HT1080 (cell line): ENCODE measurements at places on chromosomes 1 and 21. TPM values are rescaled to one million over a fixed set of nuclear protein-coding genes. Genes with fewer than 3 reads are reported as not detected.

DNA sequence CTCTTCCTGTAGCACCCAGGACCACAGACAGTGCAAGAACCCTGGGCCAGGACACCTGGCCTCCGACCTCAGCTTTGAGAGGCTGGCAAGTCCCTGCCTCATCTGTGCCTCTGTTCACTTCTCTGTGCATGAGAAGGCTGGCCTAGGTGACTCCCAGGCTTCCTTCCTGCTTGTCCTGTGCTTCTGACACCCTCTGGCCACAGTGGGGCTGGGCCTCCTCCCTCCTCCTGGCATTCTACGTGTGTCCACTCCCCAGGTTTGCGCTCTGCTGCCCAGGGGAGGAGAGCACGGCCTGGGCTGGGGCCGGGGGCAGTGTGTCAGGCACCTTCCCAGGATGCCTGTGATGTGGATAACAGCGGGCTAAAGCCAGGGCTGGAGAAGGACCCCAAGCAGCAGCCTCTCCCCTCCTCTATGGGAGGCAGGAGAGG, 30.3 kb upstream of the PKP1 start:
- DNase-seq, result no peak

GRCh38 chr21:38350684-38351083, 93.9 kb downstream of the KCNJ15 start:
- no peak for DNase-seq

DNA sequence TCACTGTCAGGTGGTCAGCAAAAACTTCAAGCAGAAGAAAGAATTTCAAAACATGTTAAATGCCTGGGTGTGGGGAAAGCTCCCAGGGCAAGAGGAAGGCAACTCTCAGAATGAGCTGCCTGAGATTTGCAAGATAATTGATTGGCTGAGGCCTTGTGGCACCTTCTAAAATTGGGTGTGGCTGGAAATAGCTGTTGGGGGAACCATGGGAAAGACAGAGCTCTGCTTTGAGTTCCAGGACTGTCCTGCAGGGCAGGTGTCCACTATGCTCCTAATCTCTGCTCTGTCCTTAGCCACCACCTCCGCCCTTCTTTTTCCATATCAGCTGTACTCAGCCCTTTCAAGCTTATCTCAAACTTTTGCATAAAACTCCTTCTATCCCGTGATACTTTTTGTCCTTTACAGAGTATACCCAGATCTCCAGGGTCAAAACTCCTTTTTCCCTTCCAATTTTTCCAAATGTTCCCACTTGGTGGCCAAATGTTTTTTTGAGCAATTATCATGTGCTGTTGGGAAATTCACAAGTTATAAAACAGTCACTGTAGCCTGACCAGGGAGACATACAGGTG, 23.8 kb upstream of the PPP2R5A start:
- DNase-seq, result no peak

DNA sequence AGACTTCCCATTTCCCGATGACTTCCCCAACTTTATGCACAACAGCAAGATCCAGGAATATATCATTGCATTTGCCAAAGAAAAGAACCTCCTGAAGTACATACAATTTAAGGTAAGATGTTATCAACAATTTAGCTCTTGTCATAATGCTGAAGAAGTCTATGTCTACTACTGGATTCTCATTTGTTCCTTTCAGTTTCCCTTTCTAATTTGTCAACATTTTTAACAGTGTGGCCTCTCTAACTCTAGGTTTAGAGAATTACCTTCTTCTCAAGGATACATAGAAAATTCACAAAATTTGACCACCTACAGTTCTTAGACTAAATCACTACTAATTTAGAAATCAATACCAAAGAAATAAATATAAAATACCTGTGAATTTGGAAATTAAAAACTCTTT, 13.2 kb downstream of the FMO3 start:
- no peak for DNase-seq

DNA sequence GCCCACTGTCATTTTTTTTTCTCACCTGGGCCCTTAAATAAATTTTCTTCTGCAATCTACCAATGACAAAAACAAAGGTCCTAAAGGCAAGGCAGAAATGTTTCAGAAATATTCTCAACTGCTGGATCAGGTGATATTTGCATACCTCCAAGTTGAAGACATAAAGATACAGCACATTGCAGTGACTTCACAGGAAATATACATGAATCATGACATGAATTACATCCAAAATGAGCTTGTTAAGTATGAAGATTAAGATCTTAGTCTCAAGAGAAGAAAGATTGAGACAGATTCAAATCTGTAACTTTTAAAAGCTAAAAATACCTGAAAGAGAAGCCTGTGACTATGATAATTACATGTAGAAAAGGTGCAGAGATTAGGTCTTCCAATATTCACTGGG, 207.8 kb downstream of the SIPA1L2 start:
- peak; percentile 39 for DNase-seq

GRCh38 chr21:17461014-17461413, 51.8 kb upstream of the CXADR start:
- DNase-seq, result peak; percentile 79

DNA sequence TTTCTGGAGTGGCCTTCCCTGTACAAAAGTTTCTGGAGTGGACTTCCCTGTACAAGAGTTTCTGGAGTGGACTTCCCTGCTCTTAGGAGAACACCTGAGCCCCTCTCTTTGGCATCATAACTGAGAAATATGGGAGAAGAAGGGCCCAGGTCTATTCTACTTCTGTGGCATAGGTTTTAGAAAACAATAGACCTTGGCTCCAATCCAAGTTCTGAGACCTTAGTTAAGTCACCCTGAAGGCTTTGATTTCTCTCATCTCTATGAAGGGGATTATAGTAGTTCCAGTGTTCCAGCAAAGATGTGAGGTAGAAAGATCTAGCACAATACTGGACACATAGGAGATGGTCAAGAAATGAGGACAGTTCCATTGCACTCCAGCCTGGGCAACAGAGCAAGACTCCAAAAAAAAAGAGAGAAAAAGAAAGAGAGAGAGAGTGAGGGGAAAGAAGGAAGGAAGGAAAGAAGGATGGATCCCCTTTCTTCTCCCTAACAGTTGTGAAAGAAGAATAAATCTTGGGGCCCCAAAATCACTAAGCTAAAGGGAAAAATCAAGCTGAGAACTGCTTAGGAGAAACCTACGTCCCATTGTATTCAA, 13.3 kb upstream of the EIF4G3 start:
- DNase-seq, result no peak

DNA sequence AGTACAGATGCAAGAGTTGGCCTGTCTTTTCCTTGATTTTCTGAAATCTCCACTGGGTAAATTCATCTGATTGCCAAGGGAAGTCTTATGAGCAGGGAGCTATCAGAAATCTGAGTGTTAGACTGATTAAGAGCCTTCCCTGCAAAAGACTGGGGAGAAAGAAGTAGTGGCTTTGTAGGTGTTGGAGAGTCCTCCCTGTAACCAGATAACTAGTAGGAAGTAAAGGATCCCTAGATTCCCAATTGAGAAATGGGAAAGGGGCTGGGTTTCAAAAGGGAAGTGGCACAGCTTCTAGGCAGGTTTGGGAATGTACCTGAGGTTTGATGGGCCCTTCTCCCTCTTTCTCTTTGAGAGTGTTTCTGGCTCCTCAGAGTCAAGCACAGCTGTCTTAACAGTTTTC, 2.1 kb downstream of the TLCD4 start:
- no peak for DNase-seq

DNA sequence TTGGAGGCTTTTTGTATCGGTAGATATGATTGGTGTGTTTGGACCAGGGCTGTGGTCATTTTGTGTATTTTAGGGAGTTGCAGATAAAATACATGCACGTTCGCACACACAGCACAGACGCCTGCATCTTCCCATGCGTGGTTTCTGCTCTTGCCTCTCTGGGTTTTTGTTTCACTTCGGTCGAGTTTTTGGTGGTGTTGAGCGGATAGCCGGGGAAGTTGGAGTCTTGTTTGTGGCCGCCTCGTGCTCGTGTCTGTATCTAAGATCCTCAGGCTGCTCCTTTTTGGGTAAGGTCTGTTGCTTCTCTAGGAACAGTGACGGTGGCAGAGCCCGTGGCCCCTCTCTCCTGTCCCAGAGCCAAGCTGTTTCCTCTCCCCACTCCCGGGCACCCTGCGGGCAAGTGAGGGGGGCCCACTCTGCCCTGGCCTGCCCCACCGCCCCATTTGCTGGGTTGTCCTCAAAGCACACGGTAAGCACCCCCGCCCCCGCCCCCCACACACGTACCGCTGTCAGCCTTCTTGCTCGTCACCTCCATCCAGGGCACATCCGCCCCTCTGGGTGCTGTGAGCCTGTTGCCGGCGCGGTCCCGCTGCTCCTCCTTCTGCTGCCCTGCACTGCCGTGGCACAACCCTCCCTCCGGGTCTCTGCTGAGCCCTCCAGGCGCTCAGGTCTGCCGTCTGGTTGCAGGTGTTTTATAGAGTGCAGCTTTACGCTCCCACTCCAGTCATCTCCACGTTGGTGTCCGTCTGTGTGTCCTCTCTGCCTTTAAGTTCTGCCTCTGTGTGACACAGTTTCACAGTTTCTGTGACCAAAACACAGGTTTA, 51.9 kb downstream of the AGPAT3 start:
- no peak for DNase-seq

DNA sequence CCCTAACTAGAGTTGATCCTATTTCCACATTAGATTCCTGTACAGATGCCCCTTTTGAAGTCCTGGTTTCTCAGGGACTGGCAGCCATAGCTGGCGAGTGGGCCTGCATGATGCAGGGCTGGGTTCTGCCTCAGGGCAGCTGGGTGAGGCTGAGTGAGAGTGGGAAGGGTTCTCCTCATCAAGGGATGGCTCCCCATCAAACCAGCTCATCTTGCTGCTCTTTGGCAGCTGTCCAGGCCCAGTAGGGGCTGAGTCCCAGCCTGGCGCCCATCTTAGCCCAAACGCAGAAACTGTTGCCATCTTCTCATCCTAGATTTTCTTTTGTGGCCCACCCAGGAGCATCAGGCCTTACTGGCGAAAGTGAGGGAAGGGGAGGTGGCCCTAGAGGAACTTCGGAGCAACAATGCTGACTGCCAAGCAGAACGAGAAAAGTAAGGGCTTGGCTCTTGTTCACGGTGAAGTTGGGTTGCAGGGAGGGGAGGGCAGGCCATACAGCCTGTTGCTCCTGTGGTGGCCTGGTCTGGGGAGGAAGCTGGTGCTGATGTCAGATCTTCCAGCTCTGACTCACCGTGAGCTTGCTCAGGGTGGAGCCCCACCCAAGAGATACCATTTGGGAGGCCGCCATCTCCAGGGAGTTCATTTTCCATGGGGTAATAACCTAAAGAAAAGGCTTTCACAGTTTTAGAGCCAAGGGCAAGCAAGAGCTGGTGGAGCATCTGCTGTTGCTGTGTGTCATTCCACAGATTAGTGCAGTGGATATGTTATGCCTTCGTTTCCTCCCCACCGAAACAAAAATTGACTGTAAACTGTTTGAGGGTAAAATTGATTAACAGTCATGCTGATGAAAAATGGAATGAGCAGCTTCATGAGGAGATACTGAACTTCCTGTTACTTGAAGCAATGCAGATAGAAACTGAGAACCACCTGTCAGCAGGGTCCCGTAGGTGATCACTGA, 34.7 kb downstream of the TUFT1 start:
- DNase-seq, result peak; percentile 87

DNA sequence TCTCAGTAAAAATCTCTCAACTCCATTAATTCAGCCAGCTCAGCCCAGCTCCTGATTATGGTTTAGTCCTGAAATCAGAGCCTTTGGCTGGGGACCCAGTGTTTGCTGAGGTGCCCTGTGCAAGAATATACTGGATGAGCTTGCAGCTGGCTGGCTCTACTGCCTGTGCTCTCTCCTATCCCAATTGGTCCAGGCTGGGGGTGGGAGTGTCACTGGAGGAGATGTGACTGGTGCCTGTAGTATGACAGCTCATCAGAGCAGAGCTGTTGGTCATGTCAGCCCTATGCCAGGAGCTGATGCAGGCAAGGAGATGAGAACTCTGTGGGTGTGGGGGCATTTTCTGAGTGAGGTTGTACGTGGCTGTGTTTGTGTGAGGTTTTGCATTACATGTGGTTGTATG, 87.0 kb downstream of the TNR start:
- no peak for DNase-seq

DNA sequence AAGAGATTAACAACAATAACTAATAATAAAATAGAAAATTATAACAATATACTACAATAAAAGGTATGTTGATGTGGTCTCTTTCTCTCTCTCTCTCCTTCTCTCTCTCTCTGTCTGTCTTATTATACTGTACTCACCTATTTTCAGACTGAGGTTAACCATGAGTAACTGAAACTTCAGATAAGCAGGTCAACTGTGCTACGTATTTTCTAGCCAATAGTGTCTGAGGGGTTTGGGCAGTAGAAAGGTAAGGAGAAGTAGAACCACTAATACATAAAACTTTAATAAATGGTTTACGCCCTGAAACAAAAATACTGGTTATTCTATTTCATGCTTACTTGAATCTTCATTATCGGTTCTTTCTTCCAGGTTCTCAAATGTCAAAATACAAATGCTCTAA, 71.0 kb upstream of the LRRC53 start:
- no peak for DNase-seq

DNA sequence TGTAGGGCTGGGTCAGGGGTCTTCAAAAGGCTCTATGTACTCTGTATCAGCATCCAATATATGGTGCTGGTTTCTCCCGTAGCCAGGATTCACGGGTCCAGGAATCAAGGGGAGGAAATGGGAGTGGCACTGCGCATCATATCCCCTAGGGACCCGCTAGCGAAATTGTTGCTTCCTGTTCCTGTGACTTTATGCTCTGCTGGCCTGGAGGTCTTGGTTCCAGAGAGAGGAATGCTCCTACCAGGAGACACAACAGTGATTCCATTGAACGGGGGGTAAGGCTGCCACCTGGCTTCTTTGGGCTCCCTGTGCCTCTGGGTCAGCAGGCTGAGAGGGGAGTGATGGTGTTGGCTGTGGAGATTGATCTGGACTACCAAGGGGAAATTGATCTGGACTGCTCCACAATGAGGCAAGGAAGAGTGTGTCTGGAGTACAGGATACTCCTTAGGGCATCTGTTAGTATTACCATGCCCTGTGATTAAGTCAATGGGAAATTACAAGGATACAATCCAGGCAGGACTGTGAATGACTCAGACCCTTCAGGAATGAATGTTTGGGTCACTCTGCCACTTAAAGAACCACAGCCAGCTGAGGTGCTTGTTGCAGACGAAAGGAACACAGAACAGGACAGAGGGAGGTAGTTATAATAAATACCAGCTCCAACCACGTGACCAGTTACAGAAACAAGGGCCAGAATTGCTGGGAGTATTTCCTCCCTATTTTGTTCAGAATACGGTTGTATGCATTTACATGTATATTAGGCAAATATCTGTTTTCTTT, 10.2 kb downstream of the SPSB1 start:
- peak; percentile 97 for DNase-seq

GRCh38 chr1:153360592-153361479, 3.2 kb downstream of the S100A9 start:
- no peak for DNase-seq

- DNase-seq, result no peak
Measured at GRCh38 chr1:207519505-207520399, 23.8 kb downstream of the CR1 start.

ASTN1 gene
- total RNA-seq, result 0.16 and 0.33 TPM in 2 replicates

DPYD gene
- 24.1 and 24.8 TPM in 2 replicates for total RNA-seq

HPCAL4 gene
- total RNA-seq, result not detected in 2 replicates

CRYAA gene
- total RNA-seq, result not detected in 2 replicates

CLCA4 gene
- total RNA-seq, result not detected in 2 replicates

OR2L8 gene
- not detected in 2 replicates for total RNA-seq

FAM43B gene
- total RNA-seq, result 0.07 and 0.08 TPM in 2 replicates

HSD11B1 gene
- total RNA-seq, result 45.4 and 45.9 TPM in 2 replicates

SHE gene
- total RNA-seq, result not detected in 2 replicates

ICOSLG gene
- total RNA-seq, result 0.03 and 0.37 TPM in 2 replicates

JAM2 gene
- 0.08 TPM in 1 of 2 replicates, not detected in the other for total RNA-seq

KRTAP19-3 gene
- not detected in 2 replicates for total RNA-seq

TENT5C gene
- 0.77 and 1.7 TPM in 2 replicates for total RNA-seq

CADM3 gene
- 1.1 and 2.3 TPM in 2 replicates for total RNA-seq
